Activated CD4-positive, alpha-beta T cell treated with anti-CD3 and anti-CD28 coated beads for 1 hour (primary cell): ENCODE measurements at places on chromosomes 3 and 15.
A peak's percentile ranks its signal among the peaks of the same experiment; 100 is the strongest.

- no peak for DNase-seq
These were observed 63.4 kb downstream of the LRIG1 start for GRCh38 chr3:66437341-66437929.

- DNase-seq: no peak
These were observed 53.4 kb upstream of the XRN1 start for GRCh38 chr3:142501004-142501926.

DNA sequence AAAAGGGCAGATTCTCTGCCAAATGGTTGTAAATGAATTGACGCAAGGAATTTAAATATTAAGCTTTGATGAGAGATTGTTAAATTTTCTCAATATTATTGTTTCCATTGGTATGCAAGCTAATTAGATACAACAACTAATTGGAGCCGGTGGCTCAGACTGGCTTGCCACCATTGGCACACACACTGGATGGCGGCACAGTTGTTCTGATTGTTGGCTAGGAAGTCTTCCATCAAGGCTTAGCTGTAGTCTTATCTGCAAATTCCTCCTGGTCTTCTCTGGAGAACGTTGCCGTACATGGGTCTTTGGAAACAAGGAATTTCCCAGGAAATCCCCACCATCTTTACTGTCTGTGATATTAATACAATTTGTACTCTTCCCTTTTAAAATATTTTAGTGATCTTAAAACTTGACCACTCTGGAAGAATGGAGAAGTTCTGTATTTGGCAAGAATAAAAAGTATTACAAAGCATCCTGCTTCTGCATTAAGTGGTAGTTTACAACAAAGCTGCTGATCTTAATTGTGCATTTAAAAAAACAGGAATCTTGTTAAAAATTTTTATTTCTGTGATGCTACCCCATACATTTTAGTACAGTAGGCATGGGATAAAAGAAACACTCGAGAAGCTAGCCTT lies 126.5 kb downstream of the UBE2E2 start:
- no peak for DNase-seq

- no peak for DNase-seq
These were observed 140.7 kb upstream of the NR2E3 start for GRCh38 chr15:71669688-71670087.

GRCh38 chr3:150773616-150774192 lies 10.7 kb upstream of the SIAH2 start:
- no peak for DNase-seq

DNA sequence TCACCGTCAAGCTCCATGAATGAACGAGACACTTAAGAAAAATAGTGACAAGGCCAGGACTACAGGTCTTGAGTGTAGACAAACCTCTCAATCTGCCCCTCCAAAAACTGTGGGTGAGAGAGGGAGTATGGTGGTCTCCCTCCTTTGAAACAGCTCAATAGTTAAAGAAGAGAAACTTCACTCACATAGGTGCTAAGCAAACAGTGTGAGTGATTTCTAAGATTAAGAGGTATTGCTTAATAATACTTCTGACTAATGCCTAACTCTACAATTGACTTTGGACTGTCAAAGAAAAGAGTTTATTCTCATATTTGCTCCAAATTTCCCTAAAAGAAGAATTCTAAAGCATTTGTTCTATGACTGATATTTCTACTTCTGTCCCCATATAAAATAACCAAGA lies 17.0 kb upstream of the TMEM108 start:
- no peak for DNase-seq

GRCh38 chr15:26580943-26581342 lies 191.9 kb downstream of the GABRB3 start:
- DNase-seq: no peak

DNA sequence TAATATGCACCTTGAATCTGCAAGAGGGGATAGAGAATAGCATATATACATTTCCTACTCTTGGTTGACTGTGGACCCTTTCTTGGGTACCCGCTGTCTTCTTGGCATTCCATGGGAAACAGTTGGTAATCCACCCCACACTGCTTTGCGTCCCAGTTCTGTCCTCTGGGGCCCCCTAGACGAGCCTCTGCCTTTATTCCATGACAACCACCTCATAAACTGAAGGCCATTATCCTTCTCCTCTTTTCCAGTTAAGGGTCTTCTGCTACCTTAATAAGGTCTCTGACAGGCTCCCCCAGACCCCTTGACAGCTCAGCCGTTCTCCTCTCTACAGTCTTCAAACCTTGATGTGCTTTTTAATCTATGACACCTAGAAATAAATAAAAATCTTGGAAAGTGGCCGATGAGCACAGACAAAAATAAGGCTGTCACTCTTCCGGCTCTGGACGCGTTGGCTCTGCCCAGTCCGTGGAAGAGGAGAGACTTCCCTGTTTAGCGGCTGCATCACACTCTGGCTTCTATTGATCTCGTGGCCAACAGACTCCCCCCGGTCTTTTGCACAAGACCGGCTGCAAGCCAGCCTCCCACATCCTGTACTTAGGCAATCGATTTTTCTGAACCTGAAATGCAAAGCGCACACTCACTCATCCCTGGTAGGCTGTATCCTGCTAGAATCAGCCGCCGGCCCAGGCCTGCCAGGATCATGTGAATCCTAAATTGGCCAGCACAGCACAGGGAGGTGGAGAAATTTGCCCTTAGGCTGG lies 251.0 kb upstream of the TLE3 start:
- no peak for DNase-seq

- DNase-seq: no peak
These were observed 29.4 kb downstream of the AADAC start for GRCh38 chr3:151843275-151843674.

DNA sequence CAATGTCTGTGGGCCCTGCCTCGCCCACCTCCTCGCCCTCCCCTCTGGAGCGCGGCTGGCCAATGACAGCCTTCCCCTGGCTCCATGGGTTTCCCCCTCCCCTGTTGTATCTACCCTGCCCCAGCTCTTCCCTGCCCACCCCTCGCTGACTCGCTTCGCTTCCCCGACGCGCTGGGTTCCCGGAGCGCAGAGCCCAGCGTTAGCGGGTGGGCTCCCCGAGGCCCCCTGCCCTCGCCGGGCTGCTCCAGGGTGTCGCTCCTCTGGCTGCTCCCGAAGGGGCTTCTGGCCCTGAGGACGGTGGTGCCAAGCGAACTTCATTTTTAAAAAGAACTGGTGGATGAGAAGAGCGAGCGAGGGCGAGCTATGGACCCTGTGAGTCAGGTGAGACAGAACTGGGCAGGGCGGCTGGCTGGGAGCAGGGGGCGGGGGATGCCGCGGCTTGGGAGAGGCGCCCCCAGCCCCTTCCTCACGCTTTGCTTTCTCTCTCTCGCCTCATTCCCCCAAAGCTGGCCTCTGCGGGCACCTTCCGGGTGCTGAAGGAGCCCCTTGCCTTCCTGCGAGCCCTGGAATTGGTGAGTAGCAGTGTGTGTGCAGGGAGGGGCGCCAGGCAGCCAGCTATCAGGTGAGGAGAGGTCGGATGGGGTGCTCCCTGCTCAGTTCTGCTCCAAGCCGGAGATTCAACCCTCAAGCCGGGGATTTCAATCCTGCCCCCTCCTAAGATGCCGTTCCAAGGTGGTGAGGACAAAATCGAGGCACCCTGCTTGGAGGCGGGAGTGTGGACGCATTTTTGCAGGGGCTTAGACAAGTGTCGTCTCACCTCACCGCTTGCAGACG lies at the start of gene SYNPR:
Gene SYNPR (plus strand): TSS at position 138 of the 834 bp plus-strand sequence.
- no peak for DNase-seq

GRCh38 chr3:48599077-48599501 lies 4.0 kb upstream of the COL7A1 start:
- no peak for DNase-seq

- no peak for DNase-seq
These were observed 10.6 kb downstream of the TPM1 start for GRCh38 chr15:63052961-63053698.

- no peak for DNase-seq
These were observed 51.2 kb downstream of the CHAC1 start for GRCh38 chr15:41004490-41004889.

DNA sequence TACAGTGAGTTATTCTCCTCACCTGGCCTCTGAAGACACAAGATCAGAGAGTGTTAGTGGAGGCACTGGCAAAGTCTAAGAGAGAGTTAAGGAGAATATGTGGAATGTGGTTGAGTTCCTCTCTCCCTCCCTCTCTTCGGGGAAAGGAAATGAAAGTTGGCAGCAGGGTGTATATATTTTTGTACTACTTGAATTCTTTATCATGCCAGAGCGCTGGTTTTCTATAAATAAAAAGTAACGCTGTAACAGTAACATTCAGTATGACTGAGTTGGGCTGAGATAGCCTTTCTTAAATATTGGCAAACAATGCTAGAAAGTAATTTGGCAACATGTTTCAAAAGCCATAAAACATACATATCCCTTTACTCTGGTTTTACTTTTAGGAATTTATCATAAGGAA lies 77.5 kb upstream of the TNFAIP8L3 start:
- no peak for DNase-seq

DNA sequence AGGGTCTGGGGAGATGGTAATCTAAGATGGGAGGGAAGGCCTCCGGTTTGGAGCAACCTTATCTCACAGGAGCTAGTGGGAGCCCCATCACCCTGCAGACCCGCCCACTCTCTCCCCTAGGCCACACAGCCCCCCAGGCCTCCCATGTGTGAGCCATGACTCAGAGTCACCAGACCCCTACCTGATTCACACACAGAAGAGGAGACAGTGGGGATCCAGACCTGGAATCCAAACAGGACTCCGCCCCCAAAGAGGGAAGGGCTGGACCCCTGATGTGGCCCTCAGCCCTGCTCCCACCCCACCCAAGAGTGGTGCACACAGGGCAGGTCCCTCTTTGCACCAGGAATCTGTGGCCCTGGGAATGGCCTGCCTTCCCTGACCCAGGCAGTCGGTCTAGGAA lies 97.4 kb downstream of the ADCY5 start:
- no peak for DNase-seq

GRCh38 chr3:102471001-102471400 lies 36.2 kb downstream of the ZPLD1 start:
- DNase-seq: no peak

- no peak for DNase-seq
These were observed 32.7 kb downstream of the KCNMB2 start for GRCh38 chr3:178568911-178569310.

- DNase-seq: peak; percentile 16
These were observed 1.6 kb upstream of the CHST13 start for GRCh38 chr3:126522363-126522788.

- no peak for DNase-seq
These were observed 34.3 kb downstream of the UBXN7 start for GRCh38 chr3:196397941-196398340.

GRCh38 chr3:172074586-172074985 lies 35.2 kb downstream of the FNDC3B start:
- DNase-seq: no peak

- no peak for DNase-seq
These were observed 169.3 kb upstream of the LRRN1 start for GRCh38 chr3:3629911-3630310.

GRCh38 chr15:64453689-64454037 lies 6.7 kb upstream of the ZNF609 start:
- DNase-seq: no peak

GRCh38 chr3:78174821-78175220 lies 1134.9 kb downstream of the ROBO2 start:
- DNase-seq: no peak

- no peak for DNase-seq
These were observed 17.1 kb upstream of the GCNT3 start for GRCh38 chr15:59594493-59594942.

DNA sequence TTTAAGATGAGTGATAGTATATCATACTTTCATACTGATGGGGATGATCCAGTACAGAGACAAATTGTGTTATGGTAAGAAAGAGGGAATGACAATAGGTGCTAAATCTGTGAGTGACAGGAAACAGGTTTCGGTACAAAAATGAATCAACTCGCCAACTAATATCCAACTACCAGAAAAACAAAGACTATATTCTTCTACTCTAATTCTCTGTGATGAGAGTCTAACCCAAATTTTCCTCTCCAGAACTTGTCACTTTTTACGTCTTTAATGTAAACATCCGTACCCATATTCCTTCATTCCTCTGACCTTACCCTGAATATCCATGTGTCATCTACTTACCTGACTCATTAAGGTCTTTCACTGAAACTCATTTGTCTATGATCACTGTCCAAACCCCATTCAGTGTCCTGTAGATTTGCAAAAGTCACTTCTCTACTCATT lies 39.6 kb downstream of the SCAPER start:
- DNase-seq: no peak

DNA sequence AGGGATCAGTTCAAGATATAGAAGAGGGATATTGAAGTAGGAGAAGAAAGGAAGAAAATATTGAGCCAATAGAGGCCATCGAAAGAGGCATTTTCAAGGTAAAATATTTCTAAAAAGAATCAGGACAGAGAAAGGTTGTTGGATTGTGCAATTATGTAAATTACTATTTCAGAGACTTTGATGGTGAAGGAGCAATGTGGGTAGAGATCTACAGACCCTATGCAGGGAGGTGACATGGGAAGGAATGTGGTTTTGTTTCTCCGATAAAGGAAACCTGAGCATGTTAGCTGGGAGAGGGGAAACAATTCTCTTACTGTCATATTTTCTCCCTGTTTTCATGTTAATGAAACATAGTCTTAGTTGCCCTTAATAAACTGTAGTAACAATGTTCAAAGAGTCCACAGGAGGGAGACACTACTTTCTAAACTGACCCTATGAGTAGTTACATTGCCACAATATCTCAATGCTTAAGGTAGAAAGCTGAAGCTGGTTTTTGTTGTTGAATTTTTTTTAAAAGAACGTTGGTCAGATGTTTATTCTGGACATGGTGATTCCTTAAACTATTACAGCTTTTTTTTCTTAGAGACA lies 133.3 kb downstream of the GRM7 start:
- DNase-seq: no peak

GRCh38 chr3:52317208-52318000 lies 1.3 kb downstream of the DNAH1 start:
- peak; percentile 61 for DNase-seq

GRCh38 chr15:39517122-39517855 lies 63.6 kb upstream of the THBS1 start:
- DNase-seq: no peak

- DNase-seq: no peak
These were observed 8.5 kb upstream of the MYH15 start for GRCh38 chr3:108518895-108519294.

DNA sequence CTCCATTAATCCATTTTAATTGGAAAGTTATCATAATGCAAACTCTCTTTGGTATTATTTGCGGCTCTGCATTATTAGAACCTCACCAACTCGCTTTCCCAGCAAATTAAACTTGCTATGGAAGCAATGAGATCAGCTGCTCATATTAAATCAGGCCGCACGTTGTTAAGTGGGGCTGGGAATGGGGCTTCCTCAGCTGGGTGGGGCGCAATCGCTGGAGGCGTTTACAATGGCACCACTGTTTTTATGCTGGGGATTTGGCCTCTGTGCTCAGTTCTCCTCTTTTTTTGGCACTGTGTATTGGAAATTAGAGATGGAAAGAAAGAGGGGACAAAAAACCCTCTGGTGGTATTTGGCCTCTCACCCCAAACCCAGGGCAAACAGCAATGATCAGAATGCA lies 72.2 kb downstream of the RPLP1 start:
- no peak for DNase-seq

- DNase-seq: no peak
These were observed 22.2 kb downstream of the SV2B start for GRCh38 chr15:91122296-91122695.
